Activated CD8-positive, alpha-beta memory T cell treated with anti-CD3 and anti-CD28 coated beads for 1 hour (primary cell): ENCODE measurements at places on chromosomes 4 and X.

DNA sequence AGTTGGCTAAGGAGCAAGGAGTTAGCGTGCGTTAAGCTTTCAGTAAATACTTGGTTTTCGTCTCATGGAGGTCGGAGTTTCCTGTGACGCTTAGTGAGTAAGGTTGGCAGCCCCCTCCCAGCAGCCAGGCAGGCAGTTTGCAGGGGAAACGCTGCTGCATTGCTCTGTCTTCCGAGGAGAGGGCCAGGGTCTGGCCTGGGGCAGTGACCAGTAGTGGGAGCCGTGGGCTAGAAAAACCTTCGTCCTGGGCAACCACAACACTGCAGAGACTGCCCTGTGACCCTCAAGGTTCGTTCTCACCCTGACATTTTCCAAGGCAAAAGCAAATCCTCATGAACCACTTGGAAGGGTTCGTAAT is 432 bp downstream of the TMEM175 start:
- no peak for DNase-seq

- DNase-seq = no peak
Observed at GRCh38 chrX:136866337-136867095, 14.0 kb downstream of the RBMX start.

- no peak for DNase-seq
Observed at GRCh38 chrX:107440692-107441091, 8.8 kb upstream of the FRMPD3 start.

DNA sequence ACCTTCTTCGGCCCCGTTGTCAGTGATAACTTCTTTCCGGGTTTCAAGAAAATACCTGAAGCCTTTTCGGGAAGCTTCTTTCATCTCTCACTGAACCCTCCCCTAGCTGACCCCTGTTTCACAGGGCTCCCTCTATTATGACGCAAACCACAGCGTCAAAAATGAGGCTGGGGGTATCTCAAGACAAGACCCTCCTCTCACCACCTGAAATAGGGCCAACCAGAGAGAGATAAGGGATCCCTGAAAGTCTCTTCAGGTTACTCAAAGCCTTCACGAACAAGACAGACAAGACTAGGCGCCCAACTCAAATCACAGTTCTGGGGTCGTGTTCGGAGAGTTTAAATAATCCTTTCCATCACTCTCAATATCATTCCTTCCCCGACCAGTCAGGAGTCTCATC is 1.2 kb downstream of the PHF8 start:
- DNase-seq = no peak

DNA sequence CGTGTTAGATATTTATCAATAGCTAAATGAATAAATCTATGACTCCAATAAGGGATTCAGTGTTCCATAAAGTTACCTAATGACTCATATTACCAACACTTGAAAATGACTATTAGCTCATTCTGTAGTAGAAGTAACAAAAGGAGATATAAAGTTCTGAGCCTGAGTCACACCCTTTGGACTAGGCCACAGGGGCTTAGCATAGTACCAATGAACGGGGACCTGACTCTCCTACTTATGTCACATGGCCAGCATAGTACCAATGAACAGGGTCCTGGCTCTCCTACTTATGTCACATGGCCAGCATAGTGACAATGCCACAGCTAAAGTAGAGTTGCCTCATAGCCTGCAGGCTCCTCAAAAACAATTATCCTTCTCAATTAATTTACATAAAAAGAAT is 43.7 kb downstream of the MAGEB16 start:
- no peak for DNase-seq

DNA sequence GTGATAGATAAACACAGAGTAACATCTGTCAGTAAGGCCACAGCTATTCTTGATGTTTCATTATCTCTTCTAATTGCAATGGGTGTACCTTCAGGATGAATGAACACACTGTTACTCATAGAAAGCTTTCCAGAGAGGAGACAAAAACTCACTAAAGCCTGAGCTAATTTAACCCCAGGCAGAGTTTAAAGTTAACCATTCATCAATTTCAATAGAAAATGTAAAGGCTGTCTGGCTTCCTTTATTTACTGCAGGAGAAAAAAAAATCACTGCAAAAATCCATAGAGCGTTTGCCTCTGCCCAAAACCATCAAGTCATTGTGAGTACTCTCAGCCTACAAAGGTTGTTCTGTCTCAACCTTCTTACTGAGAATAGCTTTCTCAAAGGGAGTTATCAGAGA is 376.9 kb downstream of the PPP4R3C start:
- DNase-seq = no peak

GRCh38 chr4:150145090-150145945 is 67.1 kb downstream of the DCLK2 start:
- DNase-seq = no peak

DNA sequence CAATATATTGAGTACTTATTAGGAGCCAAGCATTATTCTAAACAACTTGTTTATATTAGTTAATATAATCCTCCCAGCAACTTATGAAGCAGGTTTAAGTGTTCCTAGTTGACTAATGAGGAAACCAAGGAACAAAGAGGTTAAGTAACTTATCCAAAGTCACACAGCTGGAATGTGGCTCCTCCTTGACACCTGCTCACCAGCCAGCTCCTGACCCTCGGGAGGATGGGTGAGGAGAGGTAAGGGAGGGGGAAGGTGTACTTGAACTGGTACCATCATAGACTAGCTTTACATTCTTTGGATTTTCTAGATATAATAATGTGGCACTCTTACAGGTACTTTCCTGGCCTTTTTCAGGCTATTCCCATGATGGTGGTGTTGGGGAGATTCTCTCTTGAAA is 50.7 kb downstream of the ARHGEF38 start:
- DNase-seq = no peak

DNA sequence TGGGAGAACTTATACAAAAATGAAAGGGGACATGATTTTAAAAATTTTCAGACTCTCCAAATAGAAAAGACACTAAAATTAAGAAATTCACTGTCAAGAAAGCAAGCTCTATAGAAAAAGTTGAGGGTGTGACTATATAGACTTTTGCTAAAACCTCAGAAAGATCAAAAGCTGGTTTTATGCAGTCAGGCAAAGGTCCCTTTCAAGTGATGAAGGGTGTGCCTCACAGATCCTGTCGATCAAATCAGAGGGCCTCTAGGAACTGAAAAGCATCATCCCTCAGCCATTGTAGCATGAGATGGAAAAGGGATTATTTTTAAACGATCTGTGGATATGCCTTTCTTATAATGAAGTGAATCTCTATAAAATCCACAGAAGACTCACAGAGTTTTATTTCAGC is 116.5 kb downstream of the FAM13A start:
- DNase-seq = no peak

- DNase-seq = no peak
Observed at GRCh38 chr4:85128246-85129204, 162.0 kb upstream of the WDFY3 start.

DNA sequence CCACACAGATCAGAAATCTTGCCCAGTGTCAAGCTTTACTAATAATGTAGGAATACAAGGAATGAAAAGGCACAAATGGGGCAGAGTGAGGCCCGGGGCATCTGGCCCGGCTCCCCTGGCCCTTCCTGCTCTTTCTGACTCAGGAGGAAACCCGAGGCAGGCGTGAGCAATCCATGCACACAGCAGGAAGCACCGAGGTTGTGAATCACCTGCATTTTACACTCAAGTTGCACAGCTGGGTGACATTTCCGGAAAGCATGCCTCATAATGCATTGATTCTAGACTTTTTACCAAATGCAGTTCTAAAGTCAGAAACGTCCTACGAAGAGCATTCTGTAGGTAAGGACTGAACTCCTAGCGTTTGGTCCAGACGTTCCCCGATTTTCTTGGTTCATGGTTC is 38.9 kb downstream of the PRIMPOL start:
- no peak for DNase-seq

- no peak for DNase-seq
Observed at GRCh38 chr4:41294445-41295062, 37.8 kb downstream of the UCHL1 start.

DNA sequence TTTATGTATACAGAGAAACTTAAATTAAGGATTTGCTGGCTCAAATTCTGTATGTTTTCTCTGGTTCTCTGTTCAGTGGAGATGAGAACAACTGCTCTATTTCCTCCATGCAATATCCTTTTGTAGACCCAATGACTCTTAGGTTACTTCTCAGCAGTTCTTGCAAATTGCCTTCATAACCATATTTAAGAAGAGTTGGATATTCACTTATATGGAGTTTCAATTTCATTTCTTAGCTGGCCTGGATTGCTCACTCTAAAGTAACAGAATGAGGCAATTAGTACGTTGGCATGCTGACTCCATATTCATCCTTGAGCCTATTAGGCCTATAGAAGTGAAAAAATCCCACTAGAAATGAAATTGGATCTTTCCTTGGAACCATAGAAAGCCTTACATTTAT is 93.6 kb downstream of the DOCK11 start:
- no peak for DNase-seq

DNA sequence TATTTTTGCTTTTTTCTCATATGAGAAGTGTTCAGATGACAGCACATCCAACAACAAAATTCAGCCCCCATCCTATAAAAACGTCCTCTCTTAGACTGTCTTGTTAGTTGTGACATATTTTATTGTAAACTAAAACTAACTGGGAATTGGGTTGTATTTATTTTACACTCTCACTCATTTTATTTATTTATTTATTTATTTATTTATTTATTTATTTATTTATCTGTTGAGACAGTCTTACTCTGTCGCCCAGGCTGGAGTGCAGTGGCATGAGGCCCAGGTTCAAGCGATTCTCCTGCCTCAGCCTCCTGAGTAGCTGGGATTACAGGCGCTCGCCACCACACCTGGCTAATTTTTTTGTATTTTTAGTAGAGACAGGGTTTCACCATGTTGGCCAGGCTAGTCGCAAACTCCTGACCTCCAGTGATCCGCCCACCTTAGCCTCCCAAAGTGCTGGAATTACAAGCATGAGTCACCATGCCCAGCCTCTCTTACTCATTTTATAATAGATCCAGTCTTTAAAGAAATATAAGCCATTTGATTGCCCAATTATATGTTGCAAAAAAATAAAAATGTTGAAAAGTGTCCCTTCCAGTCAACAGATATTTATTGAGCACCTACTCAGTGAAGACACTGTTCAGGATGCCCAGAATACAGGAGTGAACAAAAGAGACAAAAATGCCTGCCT is 44.6 kb downstream of the PALLD start:
- DNase-seq = no peak

GRCh38 chr4:3438847-3439180 is 3.0 kb upstream of the HGFAC start:
- DNase-seq = no peak

DNA sequence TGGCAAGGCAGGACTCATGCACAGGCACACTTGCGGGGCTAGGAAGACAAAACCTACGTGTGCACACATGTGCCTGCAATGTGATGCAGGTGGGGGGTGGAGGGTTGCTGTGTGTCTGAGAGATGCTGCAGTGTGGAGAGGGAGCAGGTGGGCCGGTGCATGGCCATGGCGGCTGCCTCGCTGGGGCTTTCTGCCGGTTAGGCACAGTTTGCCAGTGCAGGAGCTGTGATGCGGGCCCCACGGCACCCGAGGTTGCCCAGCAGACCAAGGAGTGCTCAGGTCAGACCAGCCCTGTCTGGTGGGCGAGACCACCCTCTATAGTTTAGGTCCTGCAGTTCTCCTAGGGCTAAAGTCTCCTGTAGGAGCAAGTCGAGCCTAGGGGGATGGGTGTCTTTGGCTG is 4.4 kb upstream of the AFM start:
- DNase-seq = no peak

GRCh38 chr4:160423879-160424451 is 1321.1 kb downstream of the RAPGEF2 start:
- DNase-seq = no peak

GRCh38 chr4:124970011-124970410 is 257.5 kb upstream of the ANKRD50 start:
- no peak for DNase-seq

GRCh38 chr4:18733961-18734360 is 712.4 kb upstream of the LCORL start:
- no peak for DNase-seq

DNA sequence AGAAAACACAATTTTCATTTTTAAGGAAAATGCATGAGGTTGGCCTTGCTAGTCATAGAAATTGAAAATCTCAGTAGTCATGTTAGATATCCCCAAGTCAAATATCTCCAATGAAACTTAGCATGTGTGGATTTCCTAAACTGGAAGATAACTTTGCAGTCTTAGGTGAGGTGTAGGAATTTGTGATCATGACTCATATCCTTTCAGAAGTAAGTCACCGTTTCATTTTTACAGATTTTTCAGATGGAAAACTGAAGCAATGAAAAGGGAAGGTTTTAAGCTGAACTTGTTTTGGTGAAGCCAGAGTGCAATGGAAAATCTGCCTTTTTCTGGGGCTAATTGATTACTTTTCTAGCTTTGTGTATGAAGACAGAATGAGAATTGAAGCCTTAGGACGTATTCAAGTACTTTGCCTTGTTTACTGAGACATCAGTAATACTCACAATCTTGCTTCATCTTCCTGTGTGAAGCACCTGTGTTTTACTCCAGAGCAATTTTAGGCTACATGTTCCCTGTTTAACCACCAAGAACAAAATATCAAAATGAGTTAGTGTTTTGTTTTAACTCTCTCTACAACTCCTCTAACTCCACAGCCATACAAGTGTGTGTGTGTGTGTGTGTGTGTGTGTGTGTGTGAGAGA is 1662.8 kb upstream of the ADGRL3 start:
- no peak for DNase-seq

DNA sequence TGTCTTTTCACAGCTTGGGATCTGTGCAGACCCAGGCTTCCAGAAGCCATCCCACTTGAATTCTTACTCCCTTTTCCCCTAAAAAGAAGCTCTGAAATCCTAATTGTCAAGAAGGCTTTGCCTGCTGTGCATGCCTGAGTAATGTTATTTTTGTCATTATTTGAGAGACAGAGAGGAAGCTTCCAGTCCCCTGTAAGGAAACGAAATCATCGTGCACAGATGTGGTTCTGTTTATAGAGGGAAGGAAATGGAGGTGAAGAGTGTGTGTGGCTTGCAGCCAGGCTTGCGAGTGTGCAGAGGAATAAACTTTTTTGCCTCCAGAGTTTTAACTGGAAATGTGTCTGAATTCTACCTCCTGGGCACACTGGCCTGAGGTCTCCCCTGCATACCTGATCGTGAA is 70.2 kb downstream of the TBL1X start:
- no peak for DNase-seq

GRCh38 chr4:113106108-113106507 is 56.7 kb downstream of the ANK2 start:
- DNase-seq = no peak

GRCh38 chrX:135974279-135974856 is 580 bp upstream of the MMGT1 start:
- DNase-seq = peak; percentile 61

GRCh38 chr4:41176340-41176739 is 38.0 kb downstream of the APBB2 start:
- DNase-seq = no peak

GRCh38 chr4:7191546-7192251 is 639 bp upstream of the SORCS2 start:
- DNase-seq = no peak

GRCh38 chr4:88937081-88937480 is 119.9 kb downstream of the FAM13A start:
- DNase-seq = no peak
